ENCODE measurements at places on chromosomes 4 and X.

DNA sequence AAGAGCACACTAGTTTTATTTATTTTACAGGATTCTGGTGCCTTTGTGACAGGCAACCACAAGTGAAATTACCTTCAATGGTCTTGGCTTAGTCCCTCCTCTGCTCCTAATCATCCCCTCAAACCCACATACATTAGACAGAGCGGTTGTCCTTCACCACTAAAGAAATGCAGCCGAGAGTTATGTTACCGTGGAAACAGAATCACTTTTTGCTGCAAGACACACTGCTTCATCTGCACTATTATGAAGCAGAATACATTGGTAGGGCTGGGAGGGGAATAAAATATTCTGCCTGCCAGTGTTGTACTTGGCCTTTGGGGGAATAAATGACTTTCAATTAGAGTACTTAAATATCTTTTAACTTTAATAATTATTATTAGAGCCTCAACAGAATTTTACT is 75.2 kb downstream of the ARHGEF38 start:
- no peak for DNase-seq

- DNase-seq, result no peak
Observed at GRCh38 chrX:43813898-43814297, 68.4 kb downstream of the MAOB start.

DNA sequence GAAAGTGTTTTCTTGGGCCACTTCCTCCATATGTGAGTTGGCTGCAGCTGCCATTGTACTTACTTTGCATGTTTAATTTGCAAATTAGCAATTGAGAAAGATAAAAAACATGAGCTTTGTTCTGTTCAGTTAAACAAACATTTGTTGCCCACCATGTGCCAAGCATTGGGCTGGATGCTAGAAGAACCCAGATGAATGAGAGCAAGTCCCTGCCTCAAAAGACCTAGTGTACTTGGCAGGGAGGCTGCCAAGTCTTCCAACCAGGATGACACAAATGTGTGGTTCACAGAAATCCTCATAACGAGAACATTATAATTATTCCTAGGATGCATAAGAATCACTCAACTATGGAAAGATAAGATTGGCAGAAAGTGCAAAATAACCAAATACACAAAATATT is 66.7 kb downstream of the GPM6A start:
- no peak for DNase-seq

- DNase-seq, result no peak
Observed at GRCh38 chr4:81516241-81516640, 44.5 kb upstream of the RASGEF1B start.

- no peak for DNase-seq
Observed at GRCh38 chr4:112664611-112665010, 27.7 kb downstream of the LARP7 start.

DNA sequence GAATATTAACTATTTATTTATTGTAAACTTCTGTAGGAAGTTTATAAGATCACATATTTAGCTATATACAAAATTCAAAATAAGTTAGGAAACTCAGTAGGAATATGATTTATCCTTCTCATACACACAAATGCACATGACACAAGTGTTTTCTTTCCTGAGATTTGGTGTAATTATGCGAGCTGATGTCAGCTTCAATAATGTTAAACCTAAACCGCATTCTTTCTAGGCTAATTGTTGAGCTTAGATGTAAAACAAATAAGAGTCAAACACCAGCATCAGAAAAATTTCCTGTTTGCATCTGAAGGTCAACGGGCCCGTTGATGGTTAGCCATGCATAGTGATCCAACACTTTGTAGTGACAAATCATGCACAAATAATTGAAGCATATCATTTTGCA is 30.8 kb downstream of the RASGEF1B start:
- no peak for DNase-seq

DNA sequence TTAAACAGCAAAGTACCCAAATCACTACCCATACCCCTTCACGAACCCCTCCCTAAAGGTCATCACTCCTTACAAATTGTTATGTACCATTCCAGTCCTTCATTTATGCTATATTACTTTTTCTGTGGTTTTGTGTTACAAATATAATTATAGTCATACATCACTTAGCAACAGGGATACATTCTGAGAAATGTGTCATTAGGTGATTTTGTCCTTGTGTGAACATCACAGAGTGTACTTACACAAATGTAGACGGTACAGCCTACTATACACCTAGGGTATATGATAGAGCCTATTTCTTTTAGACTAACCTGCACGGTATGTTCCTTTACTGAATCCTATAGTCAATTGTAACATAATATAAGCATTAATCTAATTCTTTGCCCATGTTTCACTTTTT is 61.9 kb downstream of the ASB9 start:
- DNase-seq, result no peak

DNA sequence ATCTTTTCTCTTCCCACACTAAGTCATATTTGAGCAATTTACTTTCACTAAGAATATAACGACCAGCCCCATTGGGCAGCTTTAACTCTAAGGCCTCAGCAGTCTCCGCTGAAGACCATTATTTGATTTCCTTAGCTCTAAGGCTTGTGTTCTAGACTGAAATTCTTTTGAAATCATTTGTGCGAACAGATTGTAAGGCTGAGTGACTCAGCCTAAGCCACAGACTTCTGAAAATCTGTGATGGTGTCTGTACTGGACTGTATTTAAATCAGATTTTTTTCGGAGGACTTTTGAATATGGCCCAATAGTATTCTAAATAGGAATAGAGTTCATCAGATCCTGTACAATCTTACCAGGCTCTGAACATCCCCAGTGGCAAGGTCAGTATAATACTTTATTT is 150.3 kb upstream of the TECRL start:
- DNase-seq, result no peak

- no peak for DNase-seq
Observed at GRCh38 chrX:48028091-48028490, 21.3 kb downstream of the SPACA5 start.

DNA sequence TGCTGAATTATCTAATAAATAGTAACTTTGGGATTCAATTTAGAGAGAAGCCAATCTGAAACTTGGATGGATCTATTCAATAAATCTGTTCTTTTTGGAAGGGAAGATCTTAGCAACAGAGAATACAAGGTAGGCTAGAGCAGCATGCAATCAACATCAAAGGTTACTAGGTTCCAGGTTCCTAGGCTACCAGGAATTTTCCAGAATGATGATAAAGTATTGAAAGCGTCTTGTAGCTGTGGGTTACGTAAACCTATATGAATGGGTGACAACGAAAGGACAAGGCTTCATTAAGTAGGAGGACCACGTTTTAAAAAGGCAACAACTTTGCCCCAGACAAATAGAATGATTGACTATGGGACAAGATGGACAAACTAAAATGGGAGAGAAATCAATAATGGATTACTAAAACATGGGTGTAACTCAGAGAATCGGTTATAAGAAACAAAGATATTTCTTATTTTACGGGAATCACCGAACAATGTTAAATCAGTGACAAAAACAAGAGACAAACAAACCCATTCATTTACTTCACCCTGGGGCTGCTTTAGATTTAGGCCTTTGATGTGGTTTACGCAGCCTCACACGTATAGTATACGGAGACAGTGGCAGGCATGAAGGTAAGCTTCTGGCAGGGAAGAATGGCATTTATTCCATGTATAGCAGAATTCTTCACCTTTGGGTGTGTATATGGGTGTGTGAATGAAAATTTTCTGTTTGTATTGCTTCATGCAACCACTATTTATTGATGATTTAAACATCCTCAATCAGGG is 732.6 kb upstream of the PABPC4L start:
- no peak for DNase-seq

GRCh38 chr4:119628281-119629141 is at the start of gene PDE5A:
TSS of gene PDE5A (minus strand) at chr4:119628804. CDS start at chr4:119628671, 133 bp downstream.
- peak; percentile 61 for DNase-seq

- DNase-seq, result no peak
Observed at GRCh38 chr4:83989835-83990234, 453.9 kb downstream of the GPAT3 start.

- DNase-seq, result no peak
Observed at GRCh38 chrX:111490688-111491087, 20.8 kb upstream of the SERTM2 start.

DNA sequence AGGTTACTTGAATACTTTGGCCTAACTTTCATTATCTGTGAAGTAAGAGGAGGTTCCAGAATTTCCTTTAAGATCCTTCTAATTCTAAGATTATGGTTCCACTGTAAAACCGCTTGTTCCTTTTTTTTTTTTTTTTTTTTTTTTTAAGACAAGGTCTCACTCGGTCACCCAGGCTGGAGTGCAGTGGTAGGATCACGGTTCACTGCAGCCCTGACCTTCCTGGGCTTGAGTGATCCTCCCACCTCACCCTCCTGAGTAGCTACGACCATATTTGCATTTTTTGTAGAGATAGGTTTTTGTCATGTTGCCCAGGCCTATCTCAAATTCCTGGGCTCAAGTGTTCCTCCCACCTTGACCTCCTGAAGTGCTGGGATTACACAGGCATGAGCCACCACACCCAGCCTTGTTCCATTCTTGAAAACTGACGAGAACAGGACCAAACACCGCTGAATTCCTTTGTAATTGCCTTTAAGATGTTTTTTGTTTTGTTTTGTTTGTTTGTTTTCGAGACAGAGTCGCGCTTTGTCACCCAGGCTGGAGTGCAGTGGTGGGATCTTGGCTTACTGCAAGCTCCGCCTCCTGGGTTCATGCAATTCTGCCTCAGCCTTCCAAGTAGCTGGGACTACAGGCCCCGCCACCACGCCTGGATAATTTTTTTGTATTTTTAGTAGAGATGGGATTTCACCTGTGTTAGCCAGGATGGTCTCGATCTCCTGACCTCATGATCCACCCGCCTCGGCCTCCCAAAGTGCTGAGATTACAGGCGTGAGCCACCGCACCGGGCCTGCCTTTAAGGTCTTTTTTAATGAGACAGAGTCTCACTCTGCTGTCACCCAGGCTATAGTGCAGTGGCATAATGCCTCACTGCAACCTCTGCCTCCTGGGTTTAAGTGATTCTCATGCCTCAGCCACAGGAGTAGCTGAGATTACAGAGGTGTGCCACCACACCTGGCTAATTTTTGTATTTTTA is 6.8 kb downstream of the PDS5A start:
- DNase-seq, result no peak

DNA sequence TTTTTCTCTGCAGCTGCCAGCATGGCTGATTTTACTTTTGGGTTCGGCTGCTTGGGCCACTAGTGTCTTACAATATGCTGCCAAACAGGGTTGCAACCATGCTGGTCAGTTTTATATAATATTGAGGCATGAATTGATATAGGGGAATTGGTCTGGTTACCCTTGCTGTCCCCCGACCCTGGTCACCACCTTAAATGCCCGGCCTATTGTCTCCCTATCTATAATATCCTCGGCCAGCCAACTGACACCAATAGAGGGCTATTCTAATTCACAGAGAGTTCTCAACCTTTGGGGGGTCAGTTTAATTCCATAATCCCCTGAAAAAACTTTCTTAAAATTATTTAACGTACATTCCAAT is 28.7 kb downstream of the SULT1E1 start:
- no peak for DNase-seq

- no peak for DNase-seq
Observed at GRCh38 chrX:152958047-152958446, 35.9 kb downstream of the PNMA5 start.

DNA sequence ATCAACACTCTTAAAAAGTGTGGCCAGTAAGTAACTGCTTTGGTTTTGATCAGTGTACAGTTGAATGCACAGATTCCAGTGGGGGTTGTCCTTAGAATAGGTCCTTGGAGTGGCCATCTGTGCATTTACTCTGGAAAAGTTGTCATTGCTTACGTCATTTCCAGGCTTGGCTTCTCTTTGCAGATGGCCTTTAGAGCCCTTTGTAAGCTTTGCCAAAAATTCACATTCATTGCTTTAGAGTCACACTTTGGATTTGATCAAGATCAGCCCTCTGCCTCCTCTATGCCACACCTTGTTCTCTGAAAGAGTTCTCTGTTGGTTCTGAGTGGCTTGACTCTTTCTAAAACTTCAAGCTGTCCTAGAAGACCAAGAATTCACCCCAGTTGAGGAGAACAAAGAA is 83.9 kb downstream of the MAMLD1 start:
- no peak for DNase-seq

- no peak for DNase-seq
Observed at GRCh38 chr4:40710484-40711254, 39.1 kb upstream of the NSUN7 start.

DNA sequence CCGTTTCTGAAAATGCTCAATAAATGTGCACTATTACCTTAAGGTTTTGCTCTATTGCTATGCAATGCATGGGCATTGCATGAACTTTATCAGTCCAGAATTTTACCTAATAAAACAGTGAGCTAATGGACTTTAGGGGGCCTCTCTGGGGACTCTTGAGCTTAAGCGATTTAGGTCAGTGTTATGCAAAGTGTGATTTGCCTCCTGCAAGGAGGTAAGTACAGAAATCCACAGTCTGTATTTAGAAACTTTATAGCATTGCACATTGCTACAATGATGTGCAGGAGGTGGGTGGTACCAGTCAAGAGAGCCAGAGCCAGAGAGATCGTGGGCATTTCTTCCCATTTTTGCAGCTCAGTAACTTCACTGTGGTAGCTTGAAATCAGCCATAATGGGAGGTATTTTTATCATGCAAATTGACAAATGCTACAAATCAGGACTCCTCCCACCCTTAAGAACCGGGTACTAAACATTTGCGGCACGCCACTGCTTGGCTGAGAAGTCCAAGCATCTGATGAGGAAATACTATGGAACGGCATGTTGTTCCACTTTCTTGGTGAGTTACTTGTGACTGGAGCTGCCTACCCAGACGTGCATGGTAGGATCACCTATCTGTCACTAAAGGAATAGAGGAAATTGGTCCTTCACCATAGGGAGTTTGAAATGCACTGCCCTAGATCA is 174.6 kb upstream of the PGRMC2 start:
- DNase-seq, result no peak

DNA sequence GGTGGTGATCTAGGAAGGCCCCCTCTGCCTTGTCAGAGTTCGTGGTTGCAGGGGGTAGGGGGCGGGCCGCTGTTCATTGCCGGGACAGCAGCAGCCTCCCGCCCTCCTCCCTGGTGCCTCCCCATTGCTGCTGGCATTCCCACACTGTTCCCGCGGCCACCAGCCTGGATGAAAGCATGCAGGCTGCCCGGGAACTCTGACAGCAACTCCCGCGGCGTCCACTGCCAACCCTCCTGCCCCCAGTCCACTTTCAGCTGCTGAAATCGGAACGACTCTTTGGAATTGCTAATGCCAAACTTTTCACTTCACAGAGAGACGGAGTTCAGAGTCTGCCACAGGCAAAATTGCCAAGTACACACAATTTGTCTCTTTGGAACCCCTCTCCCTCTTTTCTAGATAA is 121.9 kb downstream of the BEND2 start:
- no peak for DNase-seq

DNA sequence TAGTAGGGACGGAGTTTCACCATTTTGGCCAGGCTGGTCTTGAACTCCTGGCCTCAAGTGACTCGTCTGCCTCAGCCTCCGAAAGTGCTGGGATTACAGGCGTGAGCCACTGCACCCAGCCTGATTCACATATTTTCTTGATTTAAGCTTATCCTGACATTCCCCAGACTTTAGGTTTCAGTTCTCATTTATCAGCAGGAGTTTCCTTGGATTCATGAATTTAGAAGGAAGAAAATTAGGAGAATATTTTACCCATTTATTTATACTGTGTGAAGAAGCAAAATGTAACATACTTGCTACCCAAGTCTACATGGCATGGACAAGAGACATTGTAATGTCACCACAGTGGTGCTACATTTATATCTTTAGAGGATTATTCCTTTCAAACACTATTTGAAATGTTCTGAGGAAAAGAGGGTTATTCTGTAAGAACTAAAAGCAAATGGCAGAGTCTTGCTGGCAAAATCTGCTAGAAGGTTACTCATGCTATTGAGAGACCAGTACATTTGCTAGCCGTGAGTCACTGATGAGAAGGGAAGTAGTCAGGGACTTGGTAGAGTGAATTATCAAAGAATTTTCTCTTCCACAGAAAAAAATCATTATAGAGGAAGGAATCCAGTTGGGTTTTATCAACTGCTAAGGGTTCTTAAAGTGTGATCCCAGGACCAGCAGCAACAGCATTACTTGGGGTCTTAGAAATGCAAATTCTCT is 26.1 kb upstream of the CFAP299 start:
- DNase-seq, result peak; percentile 89

Measured in brain microvascular endothelial cell (primary cell).